ENCODE measurements at places on chromosomes 2 and 18.

DNA sequence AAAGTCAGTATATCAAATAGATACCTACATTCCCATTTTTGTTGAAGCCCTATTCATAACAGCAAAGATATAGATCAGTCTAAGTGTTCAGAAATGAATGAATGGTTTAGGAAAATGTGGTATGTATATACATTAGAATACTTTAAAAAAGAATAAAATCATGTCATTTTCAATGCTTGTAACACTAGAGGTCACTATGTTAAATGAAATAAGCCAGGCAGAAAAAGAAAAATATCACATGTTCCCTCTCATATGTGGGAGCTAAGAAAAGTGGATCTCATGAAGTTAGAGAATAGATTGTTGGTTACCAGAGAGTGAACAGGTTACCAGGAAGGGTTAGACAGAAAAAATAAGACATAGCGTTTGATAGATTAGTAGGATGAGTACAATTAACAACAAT lies 1111.0 kb upstream of the SLC39A10 start:
- DNase-seq: no peak

- no peak for DNase-seq
These were observed 41.4 kb downstream of the KLHL29 start for GRCh38 chr2:23426263-23426905.

DNA sequence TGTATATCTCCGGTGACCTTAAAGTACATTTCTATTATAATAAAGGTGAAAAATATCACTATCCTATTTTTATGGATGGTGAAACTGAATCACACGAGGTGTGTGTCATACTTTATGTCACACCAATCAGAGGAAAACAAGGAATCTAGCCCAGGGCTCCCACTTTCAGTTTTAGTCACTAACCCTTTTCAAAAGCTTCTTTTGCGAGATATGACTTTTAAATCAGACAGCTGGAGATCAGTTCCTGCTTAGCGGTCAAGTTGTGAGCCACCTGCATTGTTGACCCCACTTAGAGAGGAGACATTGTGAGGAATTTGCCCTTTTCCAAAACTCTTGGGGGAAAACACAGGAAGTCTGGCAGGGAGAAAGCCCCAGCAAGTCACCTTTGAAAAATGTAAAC lies 70.5 kb downstream of the CPS1 start:
- no peak for DNase-seq

DNA sequence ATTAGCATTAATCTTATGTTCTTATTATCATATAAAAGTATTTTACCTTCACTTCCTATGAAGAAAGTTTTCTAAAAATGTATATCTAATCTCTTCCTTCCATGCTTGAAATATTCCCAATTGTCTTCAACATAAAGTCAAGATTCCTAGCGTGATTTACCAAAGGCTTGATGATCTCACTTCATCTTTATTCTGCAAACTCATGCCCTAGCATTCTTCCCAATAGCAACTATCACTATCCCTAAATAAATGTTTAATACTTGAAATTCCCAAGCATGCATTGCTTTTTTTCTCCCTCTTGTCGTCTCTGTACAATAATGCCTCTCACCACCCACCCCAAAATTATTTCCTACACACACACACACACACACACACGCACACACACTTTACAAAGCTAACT lies 125.8 kb downstream of the VWC2L start:
- DNase-seq: no peak

- no peak for DNase-seq
These were observed 38.8 kb upstream of the OTOS start for GRCh38 chr2:240179186-240179815.

GRCh38 chr2:199201539-199201938 lies 256.2 kb downstream of the SATB2 start:
- no peak for DNase-seq

DNA sequence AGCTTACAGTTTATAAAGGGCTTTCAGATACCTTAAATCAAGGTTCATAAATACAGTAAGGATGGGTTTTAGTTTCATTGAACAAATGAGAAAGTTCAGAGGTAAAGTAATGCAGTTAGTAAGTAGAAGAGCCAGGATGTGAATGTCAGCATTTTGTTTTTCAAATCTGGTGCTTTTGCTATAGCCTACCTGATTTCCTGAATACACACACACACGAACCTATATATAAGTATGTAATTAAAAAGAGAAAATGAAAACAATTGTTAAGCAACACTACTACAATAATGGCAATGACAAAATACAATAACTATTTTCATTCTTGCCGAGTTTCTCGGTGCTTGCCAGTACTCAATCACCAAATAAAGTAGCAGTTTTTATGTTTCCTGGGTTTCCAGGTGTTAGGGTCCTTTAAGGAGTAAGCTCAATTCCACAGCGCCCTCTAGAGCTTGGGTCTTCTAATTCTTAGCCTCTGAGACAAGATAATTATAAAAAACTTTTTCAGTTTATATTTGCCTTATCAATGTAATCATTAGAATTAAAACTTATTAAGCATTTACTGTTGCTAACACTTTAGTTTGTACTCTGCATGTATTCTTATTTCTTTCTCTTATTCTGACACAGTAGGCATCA lies 512.9 kb upstream of the ACVR2A start:
- no peak for DNase-seq

DNA sequence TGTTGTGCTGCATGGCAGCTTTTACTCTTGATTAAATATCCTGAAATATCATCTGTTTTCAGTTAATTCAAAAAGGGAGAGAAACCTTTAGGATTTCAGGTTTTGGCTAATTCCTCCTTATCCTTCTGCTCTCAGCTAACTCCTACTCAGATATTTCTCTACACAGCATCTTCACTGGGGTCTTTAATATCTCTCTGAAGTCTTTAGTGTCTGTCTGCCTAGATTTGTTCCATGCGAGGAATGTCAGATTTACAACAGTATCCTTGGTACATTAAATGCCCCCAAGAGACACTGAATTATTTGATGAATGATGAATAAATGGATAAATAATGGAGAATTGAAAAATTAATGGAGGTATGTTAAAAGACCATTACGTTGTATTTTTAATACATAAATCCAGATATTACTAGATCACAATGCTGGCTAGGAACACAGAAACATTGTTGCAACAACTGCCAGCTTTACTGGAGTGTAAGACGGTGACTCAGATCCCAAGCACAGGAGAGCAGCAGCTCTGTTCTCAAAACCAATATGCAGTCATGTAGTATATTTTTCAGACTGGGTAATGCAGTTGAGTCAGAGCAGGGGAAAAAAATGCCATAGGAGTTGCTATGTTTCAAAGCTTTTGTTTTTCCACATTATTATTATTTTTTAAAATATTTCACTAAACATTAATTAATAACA lies 388.0 kb upstream of the SYT4 start:
- no peak for DNase-seq

- DNase-seq: no peak
These were observed 133.6 kb upstream of the ERBB4 start for GRCh38 chr2:212672186-212672585.

Measured in activated T-cell treated with anti-CD3 and anti-CD28 coated beads, Interleukin-2, amount 50 U/mL, for 1 hour (primary cell).